DMS79 treated with DMSO at 0.1 percent for 48 hours (cell line): ENCODE measurements at places on chromosomes 16 and 17.

DNA sequence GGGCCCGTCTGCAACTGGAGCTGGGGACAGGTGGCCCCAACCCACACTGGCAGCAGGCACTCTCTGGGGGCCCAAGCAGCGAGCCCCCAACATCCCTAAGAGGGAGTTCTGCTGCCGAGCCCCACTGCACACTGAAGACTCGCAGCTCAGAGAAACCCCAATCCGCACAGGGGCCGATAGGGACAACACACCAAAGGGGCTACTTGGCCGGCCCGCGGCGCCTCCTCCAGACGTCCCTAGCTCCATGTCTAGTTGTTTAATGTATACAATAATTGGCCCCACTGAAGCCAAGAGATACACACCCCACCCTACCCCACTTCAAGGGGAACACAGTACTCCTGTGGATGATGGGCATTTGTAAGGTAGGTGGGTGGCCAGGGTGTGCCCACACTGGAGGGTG, 62.7 kb downstream of the ZNF423 start:
- no peak for DNase-seq

DNA sequence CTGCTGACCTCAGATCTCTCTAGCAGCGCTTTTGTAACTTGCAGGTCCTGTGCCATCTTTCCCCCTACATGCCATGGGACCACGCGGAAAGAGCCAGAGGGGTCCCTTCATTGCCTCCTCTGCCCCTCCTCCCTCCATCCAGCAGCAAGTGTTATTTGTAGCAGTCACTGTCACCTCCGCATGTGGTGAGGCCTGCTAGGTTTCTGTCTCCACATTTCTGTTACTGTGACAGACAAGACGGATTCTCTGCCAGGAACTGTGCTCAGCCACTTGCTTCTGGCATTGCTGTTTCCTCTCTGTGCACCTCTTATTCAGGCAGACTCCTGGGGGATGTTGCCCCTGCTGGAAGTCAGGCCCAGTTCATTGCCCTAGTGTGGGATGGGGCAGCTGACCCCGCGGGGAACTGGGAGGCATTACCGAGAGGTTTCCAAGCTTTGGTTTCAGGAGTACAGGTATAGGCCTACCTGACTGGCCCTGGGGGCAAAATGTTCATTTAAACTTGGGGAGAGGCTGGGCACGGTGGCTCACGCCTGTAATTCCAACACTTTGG, 61.2 kb downstream of the RAB11FIP4 start:
- DNase-seq = no peak

- DNase-seq = no peak
Observed at GRCh38 chr17:49515196-49515770, 20.2 kb downstream of the NGFR start.

- no peak for DNase-seq
Observed at GRCh38 chr16:4395055-4395726, 21.2 kb downstream of the CORO7 start.

- DNase-seq = no peak
Observed at GRCh38 chr16:24838554-24839266, 7.1 kb upstream of the SLC5A11 start.
